ENCODE measurements at places on chromosomes 16 and 17. TPM values are rescaled to one million over a fixed set of nuclear protein-coding genes. Genes with fewer than 3 reads are reported as not detected.

Gene CTRL
- polyA plus RNA-seq: 0.74 TPM

Gene PITPNM3
- 0.37 TPM for polyA plus RNA-seq

Gene TMEM235
- not detected for polyA plus RNA-seq

Gene LHX1
- polyA plus RNA-seq: not detected

Gene DHRS7C
- polyA plus RNA-seq: 44.9 TPM

Gene CALCOCO2
- 164 TPM for polyA plus RNA-seq

Gene LGALS9B
- polyA plus RNA-seq: not detected

Gene PIK3R6
- 1.5 TPM for polyA plus RNA-seq

Gene FOXC2
- 1.3 TPM for polyA plus RNA-seq

Gene NEUROD2
- polyA plus RNA-seq: not detected

Gene GPR139
- not detected for polyA plus RNA-seq

Gene TEN1
- polyA plus RNA-seq: 20.1 TPM

Gene ABCA8
- 10.1 TPM for polyA plus RNA-seq

Gene CMTM2
- not detected for polyA plus RNA-seq

Gene MINK1
- 52.3 TPM for polyA plus RNA-seq

Gene SPNS3
- 0.13 TPM for polyA plus RNA-seq

Gene HS3ST3B1
- polyA plus RNA-seq: 0.73 TPM

Gene CDH11
- polyA plus RNA-seq: 3.2 TPM

Gene VKORC1
- polyA plus RNA-seq: 46.2 TPM

Gene AIPL1
- 0.01 TPM for polyA plus RNA-seq

Gene ELMO3
- 1.3 TPM for polyA plus RNA-seq

Gene CAPNS2
- polyA plus RNA-seq: 0.06 TPM

Gene TBC1D3K
- not detected for polyA plus RNA-seq

Gene RGS11
- 1.9 TPM for polyA plus RNA-seq

Gene CACNA1H
- 8.7 TPM for polyA plus RNA-seq

Gene ESRP2
- 0.66 TPM for polyA plus RNA-seq

Measured in heart right ventricle (tissue), 16 donors.